ENCODE measurements at places on chromosomes 7 and 10. TPM values are rescaled to one million over a fixed set of nuclear protein-coding genes. Genes with fewer than 3 reads are reported as not detected.

The VSTM2A gene
- 0.81 TPM for total RNA-seq

The CRCP gene
- total RNA-seq: 49.1 TPM

The OPALIN gene
- total RNA-seq: not detected

The REEP3 gene
- total RNA-seq: 90.7 TPM

The GPR146 gene
- 13.6 TPM for total RNA-seq

The TMEM106B gene
- total RNA-seq: 74.0 TPM

The TEX47 gene
- total RNA-seq: not detected

The AHR gene
- 52.1 TPM for total RNA-seq

The ANKRD30A gene
- not detected for total RNA-seq

The SFRP4 gene
- total RNA-seq: 11.0 TPM

The GGCT gene
- 28.1 TPM for total RNA-seq

- ATAC-seq: peak; percentile 72
Observed at GRCh38 chr7:37832194-37832593, 16.2 kb upstream of the NME8 start.

DNA sequence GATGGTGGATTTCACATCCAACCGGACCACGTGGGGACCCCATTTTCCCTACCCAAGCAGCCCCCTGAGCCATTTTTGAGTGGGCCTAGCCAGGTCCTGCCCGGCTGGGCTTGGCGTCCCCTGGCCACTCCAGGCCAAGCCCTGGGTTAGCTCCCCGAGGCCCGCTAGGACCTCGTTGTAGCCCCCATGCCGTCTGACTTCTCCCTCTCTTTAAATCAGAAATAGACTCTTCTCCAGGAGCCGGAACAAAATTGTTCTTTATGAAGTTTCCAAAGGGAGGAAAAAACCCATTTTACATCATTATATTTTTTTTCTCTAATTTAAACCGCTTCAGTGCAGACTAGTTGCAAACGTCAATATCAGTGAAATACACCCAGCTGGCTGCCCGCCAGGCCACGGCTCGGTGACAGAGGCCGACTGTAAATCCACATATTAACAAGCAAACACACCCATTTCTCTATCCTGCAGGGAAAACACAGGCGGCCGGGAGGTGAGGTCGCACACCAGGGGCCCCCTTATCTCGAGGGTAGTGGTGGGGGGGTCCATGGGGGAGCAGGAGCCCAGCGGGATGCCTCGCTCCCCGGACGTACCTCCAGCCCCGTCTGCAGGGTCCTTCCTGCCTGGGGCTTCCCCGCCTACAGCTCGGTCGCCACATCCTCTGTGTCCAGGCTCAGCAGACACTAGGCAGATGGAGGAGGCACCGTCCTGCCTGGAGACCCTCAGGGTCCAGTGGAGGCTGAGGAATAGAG is 72.7 kb downstream of the ELFN1 start:
- ATAC-seq: no peak

DNA sequence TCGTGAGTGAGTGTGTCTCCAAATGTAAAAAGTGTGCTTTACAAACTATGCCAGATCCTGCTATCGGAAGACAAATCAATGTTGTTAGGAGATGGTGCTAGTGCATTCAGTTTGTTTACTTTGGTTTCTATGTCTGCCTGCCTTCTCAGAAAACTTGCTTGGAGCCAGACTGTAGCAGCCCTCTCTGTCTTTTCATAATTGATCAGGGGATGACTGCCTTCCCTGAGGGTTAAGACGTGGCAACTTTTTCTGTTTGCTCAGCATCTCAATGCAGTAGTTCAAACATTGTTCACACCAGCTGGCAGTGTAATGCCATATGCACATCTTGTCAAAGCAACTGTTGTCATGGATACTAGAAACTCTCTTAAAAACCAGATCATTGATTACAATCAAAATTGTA is 118.5 kb downstream of the FOXP2 start:
- ATAC-seq: no peak

DNA sequence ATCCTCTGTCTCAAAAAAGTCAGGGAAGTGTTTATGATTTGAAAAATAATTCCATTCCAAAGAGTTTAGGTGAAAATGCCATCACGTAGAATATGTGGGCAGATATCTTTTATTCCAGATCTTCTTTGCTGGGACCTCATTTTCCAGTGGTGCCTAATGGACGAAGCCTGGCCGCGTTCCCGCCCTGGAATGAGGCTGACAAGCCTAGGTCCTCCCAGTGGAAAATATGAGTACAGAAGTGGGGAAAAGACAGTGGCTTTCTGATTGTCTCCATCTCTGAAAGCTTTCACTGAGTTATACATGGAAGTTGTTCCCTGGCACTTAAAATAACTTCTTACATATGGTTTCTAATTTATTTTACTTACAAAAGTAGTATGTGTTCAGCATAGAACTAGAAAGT is 139.4 kb downstream of the TACC2 start:
- peak; percentile 77 for ATAC-seq

- no peak for ATAC-seq
Observed at GRCh38 chr10:88004451-88004850, 141.0 kb downstream of the PTEN start.

GRCh38 chr10:75203724-75204123 is 6.9 kb upstream of the VDAC2 start:
- ATAC-seq: no peak

DNA sequence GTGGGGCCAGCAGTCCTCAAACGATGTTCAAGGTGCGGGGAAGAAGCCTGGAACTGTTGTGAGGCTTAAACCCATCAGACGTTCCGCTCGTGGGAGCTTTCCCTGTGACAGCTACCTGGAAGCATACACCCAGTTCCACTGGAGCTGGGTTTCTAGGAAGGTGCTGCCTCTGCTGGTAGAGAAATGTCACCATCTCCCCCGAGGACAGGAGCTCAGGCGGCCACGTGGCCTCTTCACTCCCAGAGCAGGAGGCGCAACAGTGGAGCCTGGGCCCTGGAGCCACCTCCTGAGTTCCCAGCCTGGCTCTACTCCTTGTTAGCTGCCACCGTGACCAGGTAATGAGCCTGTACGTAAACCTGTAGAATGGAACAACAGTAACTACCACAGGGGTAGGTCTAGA is 156.1 kb downstream of the ADARB2 start:
- ATAC-seq: no peak

GRCh38 chr10:12846718-12847117 is 154.8 kb downstream of the CCDC3 start:
- ATAC-seq: no peak

GRCh38 chr10:48543182-48543844 is 61.6 kb downstream of the ARHGAP22 start:
- no peak for ATAC-seq

GRCh38 chr10:122328676-122329075 is 45.8 kb upstream of the PLEKHA1 start:
- peak; percentile 37 for ATAC-seq

GRCh38 chr7:140719721-140720120 is 23.2 kb downstream of the NDUFB2 start:
- ATAC-seq: no peak

DNA sequence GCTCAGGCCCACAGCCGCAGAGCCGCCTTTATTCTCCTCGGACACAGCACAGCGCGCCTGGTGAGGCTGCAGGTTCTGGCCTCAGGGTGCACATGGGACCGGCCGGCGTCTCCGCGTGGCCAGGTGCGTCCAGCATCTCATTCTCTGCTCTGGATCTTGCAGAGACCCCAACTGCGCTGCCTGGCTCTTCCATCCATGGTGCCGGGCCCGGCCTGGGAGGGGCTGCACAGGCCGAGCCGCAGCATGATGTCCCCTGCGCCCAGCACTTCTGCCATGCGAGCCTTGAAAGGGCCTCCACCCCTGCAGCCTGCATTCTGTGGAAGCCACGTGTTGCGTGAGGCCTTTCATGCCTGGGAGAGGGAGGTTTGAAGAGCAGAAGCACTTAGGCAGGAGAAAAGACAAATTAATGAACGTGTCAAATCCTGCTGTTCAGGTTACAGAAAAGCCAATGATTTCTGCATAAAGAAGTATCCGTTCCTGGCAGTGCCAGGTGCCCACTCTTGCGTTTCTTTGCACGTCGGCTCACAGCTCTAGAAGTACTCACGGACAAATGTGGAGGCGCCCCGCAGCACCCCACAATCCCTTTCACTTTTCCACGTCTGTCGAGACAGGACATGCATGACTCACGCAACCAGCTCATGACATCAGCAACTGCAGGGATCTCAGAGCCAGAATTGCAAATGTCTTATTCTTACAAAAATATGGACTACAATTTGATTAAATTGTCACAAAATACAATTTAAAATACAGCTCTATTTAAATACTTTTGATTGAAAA is 571.4 kb downstream of the DNAJB6 start:
- ATAC-seq: peak; percentile 13

DNA sequence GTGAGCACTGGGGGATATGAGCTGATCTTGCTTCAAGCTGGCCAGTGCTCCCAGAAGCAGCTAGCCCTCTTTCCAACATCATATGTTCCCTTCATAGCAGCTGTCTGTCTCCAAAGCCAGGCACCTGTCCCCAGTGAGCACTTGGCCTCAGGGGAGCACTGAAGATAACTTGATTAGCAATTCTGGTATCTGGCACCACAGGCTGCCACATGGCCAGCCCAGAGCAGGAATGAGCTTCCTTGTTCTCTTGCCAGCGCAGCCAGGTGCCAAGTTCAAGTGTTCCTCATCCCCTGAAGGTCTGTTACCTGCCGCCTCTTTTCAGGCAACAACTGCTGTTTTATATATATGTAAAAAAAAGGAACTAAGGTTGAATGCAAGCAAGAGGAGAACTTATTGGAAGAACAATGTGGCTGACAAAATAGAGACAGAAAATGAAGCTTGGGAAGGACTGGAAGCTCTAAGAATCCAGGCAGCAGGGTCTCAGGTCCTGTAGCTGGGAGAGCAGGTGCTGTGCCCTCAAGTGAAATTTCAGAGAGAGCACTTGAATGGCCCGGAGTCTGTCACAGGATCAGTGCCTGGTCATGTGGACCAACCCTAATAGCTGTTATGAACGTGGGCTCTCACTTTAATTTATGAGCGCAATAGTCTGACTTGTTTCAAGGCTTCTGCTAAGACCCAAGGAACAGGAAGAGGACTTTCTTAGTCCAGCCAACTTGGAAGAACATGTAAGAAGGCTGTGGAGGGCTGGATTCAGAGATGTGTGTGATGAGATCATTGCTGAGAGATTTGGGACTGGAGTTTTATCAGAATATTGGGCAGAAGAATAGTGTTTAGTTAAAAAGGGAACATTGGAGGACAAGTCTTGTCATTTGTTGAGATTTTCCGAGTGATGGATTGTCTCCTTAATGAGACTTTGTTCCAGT is 267.2 kb downstream of the GLRX3 start:
- ATAC-seq: no peak

- peak; percentile 81 for ATAC-seq
Observed at GRCh38 chr7:108094933-108095710, 35.0 kb downstream of the LAMB4 start.

GRCh38 chr7:13898957-13899670 is 90.4 kb downstream of the ETV1 start:
- no peak for ATAC-seq

GRCh38 chr10:104277785-104278184 is 8.8 kb downstream of the GSTO2 start:
- no peak for ATAC-seq

DNA sequence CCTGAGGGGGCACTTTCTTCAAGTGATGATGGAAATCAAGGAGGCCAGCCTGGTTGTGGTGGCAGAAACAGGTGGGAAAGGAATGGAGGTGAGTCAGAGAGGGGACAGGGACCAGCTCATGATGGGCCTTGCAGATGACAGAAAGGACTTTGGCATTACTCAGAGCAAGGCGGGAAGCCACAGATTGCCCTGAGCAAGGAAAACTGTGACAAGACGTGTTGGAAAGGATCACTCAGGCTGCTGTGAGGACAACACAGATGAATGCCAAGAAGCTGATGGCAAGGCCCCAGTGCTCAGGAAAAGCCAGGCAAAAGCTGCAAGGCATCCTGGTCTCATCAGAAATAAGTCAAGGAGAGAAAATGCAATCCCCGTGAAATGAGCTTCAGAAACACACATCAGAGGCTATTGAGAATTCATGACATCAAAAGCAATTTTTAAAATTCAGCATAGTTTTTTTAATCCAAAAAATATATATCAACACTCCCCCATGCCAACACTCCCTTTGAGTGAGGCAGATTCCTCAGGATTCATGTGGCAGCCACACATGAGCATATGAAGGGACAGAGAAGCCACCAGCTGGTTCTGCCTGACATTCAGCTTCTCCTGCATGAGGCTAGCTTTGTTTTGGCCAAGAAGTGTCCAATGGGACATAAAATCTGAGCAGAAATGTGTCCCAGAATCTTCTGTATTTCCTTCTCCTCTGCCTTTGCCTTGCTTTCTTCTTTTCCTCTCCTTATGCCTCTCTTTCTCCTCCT is 244.5 kb upstream of the MYO3A start:
- ATAC-seq: no peak

GRCh38 chr7:21675255-21675654 is 132.4 kb downstream of the DNAH11 start:
- no peak for ATAC-seq

- no peak for ATAC-seq
Observed at GRCh38 chr10:69146759-69147158, 22.8 kb downstream of the VPS26A start.

- no peak for ATAC-seq
Observed at GRCh38 chr7:157910446-157910845, 573.6 kb downstream of the DNAJB6 start.

DNA sequence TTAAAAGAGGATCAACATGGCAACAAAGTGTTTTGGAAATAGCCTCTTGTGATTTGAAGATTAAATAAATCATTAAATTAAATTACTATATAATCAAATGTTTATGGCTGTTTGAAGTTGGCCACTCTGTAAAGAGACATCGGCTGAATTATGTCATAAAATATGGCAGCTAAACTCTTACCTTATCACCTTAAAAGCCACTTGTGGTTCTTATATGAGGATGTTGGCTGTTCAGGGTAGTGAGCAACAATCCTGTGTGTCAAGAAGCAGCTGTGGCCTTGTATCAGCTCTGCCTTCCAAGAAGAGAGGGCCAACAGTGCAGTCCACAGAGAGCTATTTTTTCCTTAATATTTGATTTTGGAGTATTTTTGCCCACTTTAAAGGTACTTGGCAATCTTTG is 113.4 kb upstream of the CDK6 start:
- no peak for ATAC-seq

DNA sequence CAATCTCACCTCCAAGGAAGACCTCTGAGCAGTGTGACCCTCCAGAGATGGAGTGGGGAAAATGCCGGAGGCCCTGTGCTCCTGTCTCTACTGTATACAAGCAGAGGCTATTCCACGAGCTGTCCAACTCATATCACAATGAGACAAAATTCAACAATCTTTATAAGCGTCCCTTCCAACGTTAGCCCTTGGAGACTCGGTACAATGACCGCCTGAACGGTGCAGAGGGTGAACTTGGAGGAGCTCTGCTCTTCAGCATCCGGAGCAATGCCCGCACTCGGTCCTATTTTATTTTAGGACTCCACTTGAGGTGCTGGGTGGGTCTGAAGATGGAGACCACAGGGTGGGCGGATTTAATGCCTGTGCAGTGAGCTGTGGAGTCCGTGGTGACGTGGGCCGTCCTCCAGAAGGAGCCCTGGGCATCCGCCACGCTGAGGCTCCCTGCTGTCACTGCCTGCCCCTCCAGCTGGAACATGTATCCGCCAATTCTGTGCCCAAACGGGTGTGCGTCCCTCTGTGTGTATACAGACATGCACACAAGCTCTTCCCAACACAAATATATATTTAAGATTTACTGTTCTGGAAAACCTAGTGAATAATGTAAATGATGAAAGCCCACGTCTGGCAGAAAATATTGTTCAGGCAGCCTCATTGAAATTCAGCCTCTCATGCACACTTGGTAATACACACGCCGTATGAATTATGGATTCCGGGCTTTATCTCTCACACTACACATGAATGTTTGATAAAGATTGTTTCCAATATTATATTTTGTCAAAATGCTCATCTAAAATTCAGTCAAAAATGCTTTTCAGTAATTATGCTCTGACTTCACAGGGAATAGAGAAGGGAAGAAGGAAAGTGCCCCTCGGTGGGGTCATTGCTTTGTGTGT is 239.9 kb upstream of the ZMIZ1 start:
- no peak for ATAC-seq

GRCh38 chr7:155811560-155811894 is 736 bp downstream of the SHH start:
- ATAC-seq: no peak
